ENCODE measurements at places on chromosomes 5 and 9. TPM values are rescaled to one million over a fixed set of nuclear protein-coding genes. Genes with fewer than 3 reads are reported as not detected.

ADAMTS16 gene
- 13.8 TPM for total RNA-seq

FOXD1 gene
- 17.0 TPM for total RNA-seq

PPP2R2B gene
- total RNA-seq, result 1.5 TPM

SNAPC3 gene
- 26.7 TPM for total RNA-seq

SLC6A18 gene
- total RNA-seq, result not detected

FAM120A gene
- total RNA-seq, result 31.5 TPM

TYRP1 gene
- total RNA-seq, result not detected

GPR21 gene
- not detected for total RNA-seq

COMMD10 gene
- total RNA-seq, result 9.2 TPM

CDX1 gene
- total RNA-seq, result not detected

FOXD4 gene
- not detected for total RNA-seq

ZMAT2 gene
- 99.3 TPM for total RNA-seq

BTNL3 gene
- not detected for total RNA-seq

TLR4 gene
- total RNA-seq, result 5.9 TPM

TMEM171 gene
- total RNA-seq, result 3.5 TPM

NUTM2G gene
- total RNA-seq, result not detected

LCNL1 gene
- not detected for total RNA-seq

IFNB1 gene
- total RNA-seq, result not detected

G3BP1 gene
- 55.1 TPM for total RNA-seq

NPR3 gene
- total RNA-seq, result 2.6 TPM

GMCL2 gene
- not detected for total RNA-seq

GPSM1 gene
- total RNA-seq, result 23.5 TPM

TAF11L4 gene
- total RNA-seq, result not detected

LCP2 gene
- not detected for total RNA-seq

ADAMTSL1 gene
- total RNA-seq, result not detected

ARL14EPL gene
- total RNA-seq, result not detected

STK32A gene
- total RNA-seq, result not detected

MAMDC2 gene
- 3.1 TPM for total RNA-seq

PLAC8L1 gene
- not detected for total RNA-seq

PRKACG gene
- not detected for total RNA-seq

Data from Caki2 (cell line).